ENCODE measurements at places on chromosomes 2 and 18. TPM values are rescaled to one million over a fixed set of nuclear protein-coding genes. Genes with fewer than 3 reads are reported as not detected.
A peak's percentile ranks its signal among the peaks of the same experiment; 100 is the strongest.

- DNase-seq, result no peak
Measured at GRCh38 chr2:163649080-163649479, 86.7 kb downstream of the FIGN start.

The C1GALT1C1L gene
- not detected for total RNA-seq

GRCh38 chr2:8193146-8193545, 488.7 kb upstream of the ID2 start:
- no peak for DNase-seq

DNA sequence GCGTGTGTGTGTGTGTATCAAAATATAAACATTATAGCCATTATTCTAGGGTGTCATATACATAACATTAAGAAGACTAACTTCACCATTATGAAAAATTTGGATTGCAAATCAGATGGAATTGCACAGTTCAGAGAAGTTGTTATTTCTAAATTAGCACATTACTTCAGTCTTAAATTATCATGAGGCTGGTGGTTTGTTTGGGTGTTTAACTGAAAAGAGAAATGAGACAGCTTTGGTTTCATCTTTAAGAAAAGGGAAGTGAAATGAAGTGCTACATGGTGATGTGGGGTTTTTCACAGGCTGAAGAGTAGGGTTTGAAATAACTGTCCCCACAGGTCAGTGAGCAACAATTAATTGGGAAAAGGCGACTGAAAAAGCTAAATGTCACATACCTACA, 161.2 kb upstream of the XIRP2 start:
- DNase-seq, result no peak

DNA sequence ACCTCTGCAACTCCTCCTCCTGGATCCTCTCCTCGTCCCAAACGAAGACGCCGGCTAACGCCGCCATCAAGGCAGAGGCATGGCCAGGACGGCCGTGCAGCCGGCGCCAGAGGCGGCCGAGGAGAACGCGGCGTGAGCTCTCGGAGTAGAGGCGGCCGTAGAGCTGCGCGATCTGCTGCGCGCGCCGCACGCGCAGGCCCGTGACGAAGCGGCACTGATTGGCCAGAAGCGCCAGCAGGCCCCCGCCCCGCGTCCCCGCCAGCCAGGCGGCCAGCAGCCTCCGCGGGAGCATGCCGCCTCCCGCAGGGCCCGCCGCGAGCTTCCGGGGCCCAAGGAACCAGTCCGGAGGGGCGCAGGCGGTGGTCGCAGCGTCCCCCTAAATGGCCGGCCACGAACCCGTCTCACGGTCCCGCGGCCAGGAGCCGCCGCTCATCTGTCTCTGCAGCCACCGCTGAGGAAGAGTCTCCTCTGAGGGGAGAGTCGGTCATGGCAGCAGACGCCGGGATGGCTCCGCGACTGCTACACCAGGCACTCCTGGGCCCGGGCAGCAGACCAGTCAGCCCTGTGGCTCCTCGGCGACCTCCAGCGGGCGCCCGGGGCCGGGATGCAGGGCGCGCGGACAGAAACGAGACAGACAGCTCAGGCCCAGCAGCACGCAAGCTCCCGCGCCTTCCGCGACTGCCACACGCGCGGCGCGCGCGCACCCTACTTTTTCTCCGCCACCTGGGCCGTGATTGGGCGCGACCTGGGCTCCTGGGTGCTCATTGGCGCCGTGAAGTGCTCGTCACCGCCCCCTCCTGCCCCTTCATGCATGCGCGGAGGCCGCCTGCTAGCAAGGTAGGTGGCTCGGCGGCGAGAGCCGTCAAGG, at the start of gene STARD7:
Gene STARD7, minus strand, starts transcription at position 685 of the 868 bp plus-strand sequence. Its CDS starts 393 bp downstream, at position 292.
- DNase-seq, result peak; percentile 97

- no peak for DNase-seq
Measured at GRCh38 chr2:17181051-17181752, 337.0 kb downstream of the RAD51AP2 start.

- no peak for DNase-seq
Measured at GRCh38 chr2:42516418-42516901, 22.7 kb upstream of the KCNG3 start.

- DNase-seq, result no peak
Measured at GRCh38 chr2:219248845-219249202, 3.5 kb downstream of the STK16 start.

The GPR39 gene
- 0.52 TPM for total RNA-seq

DNA sequence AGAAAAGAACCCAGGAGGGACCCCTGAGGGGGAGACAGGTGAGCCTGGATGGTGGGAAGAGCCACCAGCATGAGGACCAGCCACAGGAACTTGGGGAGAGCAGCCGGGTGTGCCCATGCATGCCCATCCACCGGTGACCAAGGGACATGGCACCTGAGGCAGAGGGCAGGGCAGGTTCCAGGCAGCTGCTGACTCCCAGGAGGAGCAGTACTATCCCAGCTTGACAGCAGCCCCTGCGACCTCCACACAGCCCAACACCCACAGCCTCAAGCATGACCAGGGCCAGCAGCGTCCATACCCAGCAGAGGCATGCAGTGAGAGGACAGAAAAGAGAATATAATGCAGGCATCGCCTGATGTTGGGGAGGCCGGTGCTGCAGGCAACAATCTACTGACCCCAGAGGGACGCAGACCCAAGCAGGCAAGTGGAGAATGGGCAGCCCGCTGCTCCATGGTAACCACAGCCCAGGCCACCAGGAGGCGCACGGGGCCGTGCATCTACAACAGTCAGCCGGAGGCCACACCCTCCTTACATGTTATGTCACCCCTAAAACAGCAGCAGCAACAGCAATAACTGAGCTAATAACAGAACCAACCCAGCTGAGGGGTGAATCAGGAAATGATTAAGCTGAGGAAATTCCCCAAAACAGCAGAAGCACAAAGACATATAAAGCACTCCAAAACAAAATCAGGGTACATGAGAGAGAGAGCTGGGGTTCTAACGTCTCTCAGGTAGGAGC, 44.1 kb downstream of the ANKMY1 start:
- peak; percentile 55 for DNase-seq

The CROCC2 gene
- total RNA-seq, result not detected

DNA sequence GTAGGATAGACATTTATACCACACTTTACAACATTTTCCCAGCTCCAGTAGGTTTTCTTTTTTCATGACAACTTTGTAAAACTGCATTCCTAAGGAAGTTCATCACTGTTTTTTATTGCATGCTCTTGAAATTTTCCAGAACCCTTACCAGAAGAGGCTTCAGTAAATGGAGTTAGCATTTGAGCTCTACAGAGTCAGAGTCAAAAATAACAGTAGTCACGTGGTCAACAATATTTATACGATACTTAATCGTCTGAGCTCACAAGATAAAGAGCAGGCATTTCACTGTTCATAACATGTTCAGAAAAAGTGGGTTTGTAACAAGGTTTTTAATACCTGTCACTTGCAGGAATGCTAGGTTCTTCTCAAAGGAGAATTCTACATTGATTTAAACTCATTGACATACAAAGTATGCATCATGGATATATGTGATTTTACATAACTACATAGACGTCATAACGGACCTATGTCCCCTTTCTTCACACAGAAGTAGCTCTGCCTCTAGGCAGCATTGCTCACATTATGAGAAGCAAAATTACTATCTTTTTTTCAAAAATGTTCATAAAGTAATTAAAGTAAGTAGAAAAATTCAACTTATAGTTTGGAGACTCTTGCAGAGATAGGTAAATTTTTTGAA, 187.0 kb upstream of the COL3A1 start:
- no peak for DNase-seq

GRCh38 chr18:78821396-78821795, 158.2 kb upstream of the SALL3 start:
- no peak for DNase-seq

The SLC8A1 gene
- 257 TPM for total RNA-seq

The GALNT14 gene
- total RNA-seq, result not detected

- DNase-seq, result no peak
Measured at GRCh38 chr2:35887146-35887545, 468.4 kb upstream of the CRIM1 start.

Measured in uterus (tissue), 4 donors.